ENCODE measurements at places on chromosomes 1 and 21.

- DNase-seq = no peak
Observed at GRCh38 chr1:239826211-239826610, 265.5 kb upstream of the FMN2 start.

DNA sequence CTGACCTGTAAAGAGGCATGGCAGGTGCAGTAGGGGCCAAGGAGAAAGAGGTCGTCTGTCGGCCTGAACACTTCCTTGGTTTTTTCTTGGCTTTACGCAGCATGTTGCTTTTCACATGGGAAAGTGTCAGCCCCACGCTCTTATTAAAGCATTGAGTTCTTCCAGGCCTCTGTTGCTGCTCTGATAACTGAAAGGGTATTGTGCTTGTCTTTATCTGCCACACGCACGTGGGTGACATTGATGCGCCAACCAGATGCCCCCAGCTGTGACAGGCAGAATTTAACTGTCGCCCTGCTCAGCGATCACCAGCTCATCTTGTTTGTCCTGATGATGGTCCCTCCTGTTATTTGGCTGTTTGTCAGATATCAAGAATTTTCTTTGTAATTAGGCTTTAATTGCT lies 76.5 kb downstream of the GALNT2 start:
- DNase-seq = no peak

DNA sequence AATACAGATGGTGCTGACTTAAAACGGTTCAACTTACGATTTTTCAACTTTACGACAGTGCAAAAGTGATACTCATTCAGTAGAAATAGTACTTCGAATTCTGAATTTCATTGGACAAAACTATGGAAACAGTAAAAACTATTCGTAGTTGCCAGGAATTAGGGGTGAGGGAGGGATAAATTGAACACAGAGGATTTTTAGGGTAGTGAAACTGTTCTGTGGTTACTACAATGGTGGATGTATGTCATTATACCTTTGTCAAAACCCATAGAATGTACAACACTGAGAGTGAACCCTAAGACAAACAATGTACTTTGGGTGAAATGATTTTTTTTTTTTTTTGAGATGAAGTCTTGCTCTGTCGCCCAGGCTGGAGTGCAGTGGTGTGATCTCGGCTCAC lies 7.5 kb downstream of the DDR2 start:
- DNase-seq = no peak

DNA sequence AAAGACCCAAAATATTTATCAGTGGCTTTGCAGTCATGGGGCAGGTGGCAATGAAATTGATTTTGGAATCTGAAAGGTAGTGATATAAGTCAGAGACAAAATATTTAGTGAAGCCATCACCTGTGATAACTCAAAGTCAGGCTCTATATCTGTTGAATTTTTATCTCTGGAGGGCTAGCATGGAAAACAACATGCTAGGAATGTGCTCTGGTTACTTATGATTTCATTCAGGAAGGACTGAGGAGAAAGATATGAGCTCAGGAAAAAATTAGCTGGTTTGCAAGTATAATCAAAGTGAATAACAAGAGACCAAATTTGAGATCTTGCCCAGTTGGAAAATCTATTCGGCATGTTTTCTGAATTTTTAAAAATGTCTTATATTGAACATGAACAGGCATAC lies 364.6 kb upstream of the LRRC7 start:
- DNase-seq = no peak

- no peak for DNase-seq
Observed at GRCh38 chr1:162703708-162704107, 71.4 kb downstream of the DDR2 start.

- no peak for DNase-seq
Observed at GRCh38 chr1:154747380-154747739, 122.7 kb downstream of the KCNN3 start.

GRCh38 chr1:236280438-236281197 lies 1.1 kb downstream of the ERO1B start:
- no peak for DNase-seq

- peak; percentile 85 for DNase-seq
Observed at GRCh38 chr1:176692431-176692830, 229.5 kb downstream of the PAPPA2 start.

Data from Right ventricle myocardium inferior (tissue), 1 donor.